Cardiac muscle cell (in vitro differentiated cells and primary cell): ENCODE measurements at places on chromosomes 11 and 22.

DNA sequence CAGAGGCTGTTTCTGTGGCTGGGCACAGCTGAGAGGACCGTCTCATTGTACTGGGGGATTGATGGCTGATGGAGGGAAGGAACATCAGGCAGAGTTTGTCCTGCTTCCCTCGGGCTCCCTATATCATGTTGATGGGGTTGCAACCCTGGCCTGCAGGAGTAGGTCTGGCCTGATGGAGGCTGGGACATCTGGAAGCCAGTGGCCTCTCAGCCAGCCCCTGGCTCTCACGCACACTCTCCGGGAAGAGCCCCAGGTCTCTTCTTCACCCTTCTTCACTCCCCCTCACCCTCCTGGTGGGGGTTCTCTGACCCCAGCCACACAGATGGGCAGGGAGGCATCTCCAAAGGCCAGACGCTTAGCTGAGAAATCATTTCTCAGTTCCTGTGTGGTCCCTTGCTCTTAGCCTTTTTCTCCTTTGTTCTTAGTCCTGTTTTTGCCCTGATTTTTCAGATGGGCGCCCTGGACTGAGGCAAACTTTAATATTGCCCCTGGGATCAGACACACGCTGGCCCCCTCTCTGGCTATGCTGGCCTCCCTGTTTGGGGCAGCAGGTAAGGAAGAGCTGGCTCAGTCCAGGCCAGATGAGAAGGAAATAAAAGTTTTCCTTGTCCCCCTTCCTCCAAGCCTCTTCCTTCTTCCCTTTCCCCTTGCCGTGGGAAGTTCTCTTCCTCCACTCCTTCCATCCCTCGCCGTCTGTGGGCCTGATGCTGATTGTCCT, 13.9 kb upstream of the ANO1 start:
- no peak for DNase-seq

DNA sequence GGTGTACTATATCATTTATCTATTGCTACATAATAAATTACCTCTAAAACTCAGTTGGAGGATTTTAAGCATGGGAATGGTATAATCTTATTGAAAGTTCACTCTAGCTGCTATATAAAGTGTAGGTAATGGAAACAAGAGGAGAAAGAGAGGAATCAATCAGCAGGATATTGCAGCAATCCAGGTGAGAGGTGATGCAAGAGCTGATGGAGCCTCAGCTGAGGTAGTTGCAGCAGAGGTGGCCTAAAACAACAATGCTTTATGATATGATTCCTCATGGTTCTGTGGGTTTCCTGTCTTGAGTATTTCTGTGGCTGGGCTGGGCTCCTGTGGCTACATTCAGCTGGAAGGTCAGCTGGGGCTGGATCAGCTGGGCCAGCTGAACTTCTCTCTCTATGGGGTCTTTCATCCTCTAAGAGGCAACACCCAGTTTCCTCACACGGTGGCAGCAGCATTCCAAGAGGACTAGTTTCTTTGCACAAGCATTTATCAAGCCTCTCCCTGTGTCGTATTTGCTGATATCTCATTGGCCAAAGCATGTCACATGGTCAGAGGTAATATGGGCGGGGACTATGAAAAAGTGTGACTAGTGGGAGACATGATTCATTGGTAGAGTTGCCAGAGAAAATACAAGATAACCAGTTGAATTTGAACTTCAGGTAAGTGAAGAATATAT, 135.4 kb upstream of the LARGE1 start:
- DNase-seq = no peak

DNA sequence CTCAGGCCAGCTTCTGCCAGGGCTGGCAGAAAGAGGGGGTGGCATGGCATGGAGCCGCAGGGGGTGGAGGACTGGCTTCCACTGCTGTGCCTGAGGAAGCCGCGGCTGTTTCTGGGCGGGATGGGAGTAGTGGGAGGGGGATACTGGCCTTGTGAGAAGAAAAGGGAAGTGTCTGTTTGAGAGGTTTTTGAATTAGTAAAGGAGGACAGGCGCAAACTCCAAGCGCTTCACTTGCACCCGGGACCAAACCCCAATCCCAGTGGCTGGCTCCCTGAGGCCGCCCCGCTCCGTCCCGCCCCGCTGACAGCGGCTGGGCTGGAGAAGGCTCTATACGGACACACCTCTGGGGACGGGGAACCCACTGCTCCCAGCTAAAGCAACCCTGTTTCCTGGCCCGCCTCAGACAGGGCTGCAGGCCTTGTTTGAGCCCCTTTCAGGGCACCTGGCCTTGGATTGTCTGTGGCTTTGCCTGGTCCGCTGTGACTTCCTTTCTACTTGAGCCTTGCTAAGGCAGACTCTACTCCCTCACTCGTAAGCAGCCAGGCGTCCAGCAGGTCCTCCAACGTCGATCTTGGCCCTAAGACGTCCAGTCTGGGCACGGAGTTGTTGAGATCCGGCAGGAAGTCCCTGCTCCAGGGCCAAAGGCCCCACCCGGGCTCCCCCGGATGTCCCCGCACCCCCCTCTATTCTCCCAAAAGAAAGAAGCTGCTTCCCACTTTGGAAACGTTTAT, 2.2 kb downstream of the APOA1 start:
- DNase-seq = no peak

GRCh38 chr11:35029979-35030682, 108.8 kb upstream of the CD44 start:
- DNase-seq = peak; percentile 39

- no peak for DNase-seq
Measured at GRCh38 chr11:35632301-35632700, 14.0 kb downstream of the FJX1 start.

- no peak for DNase-seq
Measured at GRCh38 chr11:130219148-130219547, 59.6 kb downstream of the ST14 start.

DNA sequence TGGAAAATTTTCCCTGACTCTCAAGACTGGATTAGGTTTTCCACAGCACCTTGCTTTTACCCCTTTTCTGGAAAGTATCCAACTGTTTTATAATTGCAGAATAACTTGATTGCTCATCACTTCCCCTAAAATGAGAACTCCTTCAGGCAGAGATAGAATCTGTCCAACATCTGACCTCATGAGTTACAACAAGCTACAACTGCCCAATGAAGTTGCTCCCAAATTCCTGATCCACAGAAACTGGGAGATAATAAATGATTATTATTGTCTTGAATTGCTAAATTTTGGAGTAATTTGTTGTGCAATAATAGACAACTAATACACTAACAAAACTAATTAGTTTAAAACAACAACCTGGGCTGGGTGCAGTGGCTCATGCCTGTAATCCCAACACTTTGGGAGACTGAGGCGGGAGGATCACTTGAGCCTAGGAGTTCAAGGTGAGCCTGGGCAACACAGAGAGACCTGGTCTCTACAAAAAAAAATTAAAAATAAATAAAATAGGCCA, 10.0 kb upstream of the CCDC83 start:
- DNase-seq = no peak

DNA sequence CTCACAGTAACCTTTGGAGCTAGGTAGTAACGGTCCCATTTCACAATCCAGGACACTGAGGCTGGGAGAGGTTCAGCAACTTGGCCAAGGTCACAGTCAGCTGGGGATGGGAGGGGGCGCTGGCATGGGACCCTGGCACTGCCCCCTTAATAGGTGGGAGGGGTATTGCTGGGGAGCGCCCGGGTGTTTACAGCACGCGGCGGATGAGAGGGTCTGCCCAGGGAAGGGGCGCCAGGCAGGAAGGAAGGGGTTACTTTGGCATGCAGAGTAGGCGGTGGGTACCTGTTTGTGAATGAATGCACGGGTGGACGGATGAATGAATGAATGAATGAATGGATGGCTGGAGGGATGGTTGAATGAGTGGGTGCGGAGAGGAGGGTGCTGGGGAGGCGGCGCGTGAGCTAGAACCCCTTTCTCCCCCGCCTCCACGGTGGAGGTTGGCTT, 628 bp upstream of the FLRT1 start:
- DNase-seq = no peak

- DNase-seq = peak; percentile 91
Measured at GRCh38 chr22:35835998-35836691, 118.5 kb downstream of the APOL5 start.

DNA sequence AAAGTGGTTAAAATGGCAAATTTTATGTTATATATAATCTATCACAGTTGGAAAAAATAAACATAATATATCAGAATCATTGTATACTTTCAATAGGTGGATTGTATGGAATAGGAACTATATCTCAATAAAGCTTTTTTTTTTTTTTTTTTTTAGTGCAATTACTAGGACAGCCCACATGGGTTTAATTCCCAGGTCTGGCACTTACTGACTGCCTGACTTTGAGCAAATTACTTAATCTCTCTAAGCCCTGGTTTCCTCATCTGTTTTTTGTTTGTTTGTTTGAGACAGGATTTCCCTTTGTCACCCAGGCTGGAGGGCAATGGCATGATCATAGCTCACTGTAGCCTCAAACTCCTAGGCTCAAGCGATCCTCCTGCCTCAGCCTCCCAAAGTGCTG, 26.1 kb upstream of the BAIAP2L2 start:
- DNase-seq = no peak

DNA sequence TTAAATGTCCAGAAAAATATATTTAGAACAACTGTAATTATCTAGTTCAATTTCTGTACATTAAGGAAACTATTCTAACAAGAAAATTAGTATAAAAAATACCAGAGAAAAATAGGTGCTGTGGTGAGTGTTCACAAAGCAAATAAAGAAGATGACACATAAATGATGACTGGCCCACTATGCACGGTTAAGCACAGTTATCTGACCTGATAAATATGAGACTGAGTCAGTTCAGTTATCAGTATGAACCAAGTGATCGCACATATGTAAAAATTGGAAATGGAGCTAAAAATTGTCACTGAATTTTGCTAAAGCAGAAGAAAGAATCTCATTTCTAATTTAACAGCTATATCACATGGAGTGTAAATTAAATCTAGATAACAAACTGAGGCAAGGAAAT, 18.8 kb upstream of the MAML2 start:
- no peak for DNase-seq

GRCh38 chr11:100999756-101000155, 129.9 kb downstream of the PGR start:
- no peak for DNase-seq

- peak; percentile 69 for DNase-seq
Measured at GRCh38 chr11:30917859-30918478, 331.8 kb upstream of the MPPED2 start.

DNA sequence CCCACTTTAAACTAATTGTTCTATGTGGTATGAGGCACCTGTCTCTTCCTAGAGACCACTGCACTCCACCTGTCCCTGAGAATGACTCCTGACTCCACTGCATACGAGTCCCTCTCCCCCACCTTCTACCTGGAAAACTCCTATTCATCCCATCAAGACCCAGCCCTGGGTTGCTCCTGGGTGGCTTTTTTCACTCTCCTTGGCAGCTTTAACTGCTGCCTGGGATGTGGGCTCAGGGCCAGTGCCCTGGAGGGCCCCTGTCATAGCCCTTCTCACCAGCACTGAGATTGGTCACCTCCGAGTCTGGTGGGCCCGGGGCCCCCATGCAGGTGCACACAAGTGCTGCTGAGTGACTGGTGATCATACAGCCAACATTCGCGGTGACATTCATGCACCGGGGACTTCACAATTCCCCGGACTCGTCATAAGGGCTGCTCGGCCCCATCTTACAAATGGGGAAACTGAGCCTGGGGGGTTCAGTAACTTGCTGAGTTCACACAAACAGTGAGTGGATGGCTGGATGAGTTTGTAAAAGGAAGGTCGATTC, 25.9 kb upstream of the TOLLIP start:
- DNase-seq = no peak

- DNase-seq = peak; percentile 67
Measured at GRCh38 chr11:111652184-111652583, 49.9 kb downstream of the SIK2 start.

- DNase-seq = no peak
Measured at GRCh38 chr11:102240502-102240901, 76.8 kb upstream of the BIRC3 start.

- DNase-seq = no peak
Measured at GRCh38 chr11:44600839-44601383, 35.4 kb downstream of the CD82 start.
